ENCODE measurements at places on chromosomes 16 and 17.
A peak's percentile ranks its signal among the peaks of the same experiment; 100 is the strongest.

- DNase-seq = peak; percentile 51
Observed at GRCh38 chr17:73474370-73474988, 162.7 kb upstream of the CDC42EP4 start.

DNA sequence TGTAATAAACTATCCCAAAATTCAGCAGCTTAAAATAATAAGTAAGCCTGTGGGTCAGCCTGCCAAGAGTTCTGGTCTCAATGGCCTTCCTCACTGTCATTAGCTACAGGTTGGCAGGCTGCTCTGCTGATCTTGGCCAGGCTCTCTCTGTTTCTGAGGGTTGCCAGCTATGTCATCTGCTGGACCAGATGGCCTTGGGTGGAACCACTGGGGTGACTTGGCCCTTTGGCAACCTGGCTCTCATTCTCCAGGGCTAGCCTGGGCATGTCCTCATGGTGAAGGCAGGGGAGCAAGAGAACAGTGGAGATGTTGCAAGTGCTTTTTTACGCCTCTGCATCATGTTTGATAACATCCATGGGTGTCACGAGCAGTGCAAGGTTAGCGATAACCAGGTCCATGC, 13.9 kb downstream of the ITGAM start:
- DNase-seq = no peak

DNA sequence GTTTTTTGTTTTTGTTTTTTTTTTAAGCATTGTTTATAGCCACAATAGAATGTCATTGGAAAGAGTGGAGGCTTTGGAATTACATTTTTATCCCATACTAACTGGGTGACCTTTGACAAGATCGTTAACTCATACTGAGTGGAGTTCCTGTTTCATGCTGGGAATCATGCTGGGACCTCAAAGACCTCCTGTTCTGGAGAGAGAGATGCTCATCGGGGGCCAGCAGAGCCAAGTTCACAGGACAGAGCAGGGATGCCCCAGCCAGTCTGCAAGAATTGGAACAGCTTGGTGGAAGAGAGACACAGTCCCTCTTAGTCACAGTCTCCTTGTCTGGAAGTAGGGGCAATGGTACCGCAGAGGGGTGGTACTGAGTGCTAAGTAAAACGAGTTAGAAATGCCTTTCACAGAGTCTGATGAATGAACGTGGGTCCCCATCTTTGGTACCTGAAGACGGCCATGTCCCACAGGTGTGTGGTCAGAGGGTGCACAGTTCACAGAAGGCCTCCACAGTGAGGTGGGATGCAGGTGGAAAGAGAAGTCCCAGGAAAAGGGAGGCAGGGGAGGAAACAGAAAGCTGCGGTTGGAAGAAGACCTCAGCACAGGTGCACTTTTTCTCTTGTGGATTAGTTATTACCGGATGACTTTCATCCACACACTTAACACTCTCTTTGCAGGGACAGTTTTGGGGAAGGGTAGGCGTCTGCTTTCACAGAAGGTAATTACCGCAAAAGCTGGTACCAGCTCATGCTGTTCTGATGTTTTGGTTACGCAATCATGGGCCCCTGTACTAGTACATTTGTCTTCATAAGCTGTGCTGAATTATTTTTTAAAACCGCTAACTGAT, 147.8 kb downstream of the PRKCA start:
- no peak for DNase-seq

- peak; percentile 98 for DNase-seq
Observed at GRCh38 chr17:74987418-74987908, at the start of gene CDR2L. CDR2L (plus strand) TSS chr17:74987632; CDS start chr17:74988044, 412 bp downstream.

GRCh38 chr16:86775511-86775921, 197.2 kb downstream of the FOXL1 start:
- no peak for DNase-seq

DNA sequence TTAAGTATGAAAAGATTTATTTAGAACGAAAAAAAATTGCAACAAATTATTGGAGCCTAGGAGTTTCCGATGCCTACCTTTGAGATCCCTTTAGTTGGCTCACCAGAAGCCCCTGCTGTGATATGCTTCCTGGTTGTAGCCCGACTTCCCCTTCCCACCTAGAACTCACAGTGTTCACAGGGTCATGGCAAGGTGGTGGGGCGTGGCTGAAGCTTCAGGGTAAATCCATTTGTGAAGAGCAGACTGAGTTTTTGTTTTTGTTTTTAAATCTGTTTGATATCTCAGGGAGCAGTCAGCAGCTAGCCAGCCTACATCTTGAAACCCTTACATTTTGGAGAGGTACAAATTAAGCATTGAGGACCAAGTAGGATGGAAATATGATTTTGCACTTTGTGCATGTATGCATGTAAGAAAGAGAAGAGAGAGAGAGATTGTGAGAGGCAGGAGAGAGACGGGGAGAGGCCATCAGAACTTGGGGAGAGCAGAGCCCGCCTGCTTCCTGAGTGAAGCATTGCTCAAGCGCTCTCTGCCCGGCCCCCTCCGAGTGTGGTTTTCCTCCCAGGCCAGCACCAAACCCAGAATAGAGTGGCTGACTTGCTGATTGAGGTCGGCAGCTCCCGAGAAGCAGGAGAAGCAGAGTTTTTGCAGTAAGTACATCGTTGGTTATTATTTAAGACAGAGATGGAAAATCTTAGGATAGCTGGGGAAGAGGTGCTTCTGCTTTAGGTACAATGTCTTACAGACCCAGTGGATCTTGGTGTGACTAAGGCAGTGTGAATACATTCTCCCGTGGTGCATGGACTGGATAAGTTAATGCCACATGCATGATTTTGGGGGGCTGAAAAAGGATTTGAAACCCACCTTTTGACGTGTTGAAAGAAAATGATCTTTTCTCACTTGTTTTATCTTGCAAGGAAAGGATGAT, 64.2 kb downstream of the SPECC1 start:
- DNase-seq = peak; percentile 66

DNA sequence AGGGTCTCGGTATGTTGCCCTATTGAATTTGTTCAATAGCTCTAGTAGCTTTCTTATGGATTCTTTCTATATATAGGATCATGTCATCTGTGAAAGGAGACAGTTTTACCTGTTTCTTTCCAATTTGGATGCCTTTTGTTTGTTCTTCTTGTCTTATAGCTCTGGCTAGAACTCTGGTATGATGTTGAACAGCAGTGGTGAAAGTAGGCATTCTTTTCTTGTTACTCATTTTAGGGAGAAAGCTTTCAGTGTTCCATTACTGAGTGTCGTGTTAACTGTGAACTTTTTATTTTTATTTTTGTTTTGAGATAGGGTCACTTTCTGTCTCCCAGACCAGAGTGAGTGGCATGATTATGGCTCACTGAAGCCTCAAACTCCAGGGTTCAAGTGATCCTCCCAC, 21.2 kb downstream of the EFCAB5 start:
- no peak for DNase-seq

DNA sequence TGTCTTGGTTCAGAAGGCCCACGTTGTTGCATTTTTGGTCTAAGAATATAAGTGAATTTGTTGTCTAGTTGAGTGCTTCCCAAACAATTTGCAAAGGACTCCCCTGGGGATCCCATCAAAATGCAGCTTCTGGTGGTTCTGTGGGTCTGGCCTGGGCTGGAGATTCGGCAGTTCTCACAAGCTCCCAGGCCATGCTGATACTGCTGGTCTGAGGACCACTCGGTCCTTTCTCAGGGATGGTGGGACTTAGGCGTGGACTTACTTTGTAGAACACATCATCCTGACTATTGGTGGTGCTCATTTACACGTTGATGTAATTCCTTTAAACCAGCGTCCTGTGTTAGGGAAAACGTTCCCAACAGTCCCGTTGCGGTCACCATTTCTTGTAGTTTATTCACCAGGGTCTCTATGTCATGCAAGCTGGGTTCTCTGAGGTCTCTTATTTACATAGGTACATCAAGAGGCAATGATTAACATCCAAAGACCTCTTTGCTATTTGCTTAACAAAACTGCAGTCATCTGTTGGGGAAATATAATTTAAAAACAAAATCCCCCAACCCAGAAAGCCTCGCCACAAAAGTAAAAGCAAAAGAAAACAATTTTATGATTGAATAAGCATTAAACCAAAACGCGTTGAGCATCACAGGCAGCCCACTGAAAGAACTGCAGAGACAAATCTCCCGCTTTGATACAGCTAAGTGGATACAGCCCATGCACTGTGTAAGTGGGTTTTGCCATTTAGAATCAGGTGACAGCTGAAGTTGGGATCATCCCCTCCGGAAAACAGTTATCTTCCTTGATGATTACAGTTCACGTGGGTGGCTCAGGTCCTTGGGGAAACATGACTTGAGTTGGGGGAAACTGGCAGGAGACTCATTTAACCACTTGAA, 39.0 kb upstream of the SEC14L1 start:
- DNase-seq = no peak

DNA sequence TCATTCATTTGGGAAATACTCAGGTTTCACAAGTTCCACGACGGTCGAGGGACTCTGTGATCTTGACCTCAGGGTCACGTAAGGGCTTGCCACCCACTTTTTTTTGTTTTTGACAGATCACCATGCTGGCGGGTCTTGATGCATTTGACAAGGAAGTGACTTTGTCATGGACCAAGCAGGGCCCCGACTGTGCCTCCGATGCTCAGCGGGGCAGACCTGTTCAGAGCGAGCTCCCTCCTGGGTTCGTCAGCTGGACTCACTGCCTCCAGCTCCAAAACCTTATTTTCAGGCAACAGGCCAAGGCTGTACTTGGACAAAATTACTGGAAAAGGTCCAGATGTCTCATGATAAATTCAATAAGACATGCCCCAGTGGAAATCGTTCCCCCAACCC, 9.0 kb upstream of the CLEC18A start:
- DNase-seq = no peak

DNA sequence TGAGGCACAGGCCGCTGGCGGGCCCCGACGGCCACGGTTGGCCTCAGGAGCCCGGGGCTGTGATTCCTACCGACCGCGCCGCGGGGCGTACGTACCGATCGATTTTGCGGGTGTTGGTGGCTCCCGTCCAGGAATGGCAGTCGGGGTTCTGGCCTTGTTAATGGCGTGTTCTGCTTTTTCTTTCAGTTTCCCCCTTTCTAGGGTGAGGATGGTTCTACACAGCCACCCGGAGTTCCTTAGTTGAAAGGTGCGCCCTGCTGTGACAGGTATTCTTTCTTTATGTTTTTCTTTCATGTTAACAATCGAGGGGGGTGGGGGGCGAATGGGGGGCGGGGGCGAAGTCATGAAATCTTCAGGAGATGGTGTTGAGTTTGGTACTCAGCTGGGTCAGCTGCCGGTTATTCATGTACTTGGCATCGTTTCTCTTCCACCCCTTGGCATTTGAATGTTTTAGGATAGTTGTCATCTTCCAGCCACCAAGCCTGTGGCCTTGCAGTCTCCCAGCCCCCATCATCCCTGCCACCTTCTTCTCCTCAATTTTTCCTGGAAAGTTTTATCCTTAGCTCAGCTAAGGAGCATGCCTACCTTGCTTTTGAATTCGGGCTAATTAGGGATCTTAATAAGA, 802 bp downstream of the CYLD start:
- DNase-seq = no peak

- DNase-seq = no peak
Observed at GRCh38 chr17:79353548-79353947, 257.3 kb downstream of the RBFOX3 start.

GRCh38 chr16:22358000-22358399, 16.4 kb downstream of the CDR2 start:
- no peak for DNase-seq

GRCh38 chr16:1283996-1284616, 25.3 kb upstream of the UBE2I start:
- no peak for DNase-seq

DNA sequence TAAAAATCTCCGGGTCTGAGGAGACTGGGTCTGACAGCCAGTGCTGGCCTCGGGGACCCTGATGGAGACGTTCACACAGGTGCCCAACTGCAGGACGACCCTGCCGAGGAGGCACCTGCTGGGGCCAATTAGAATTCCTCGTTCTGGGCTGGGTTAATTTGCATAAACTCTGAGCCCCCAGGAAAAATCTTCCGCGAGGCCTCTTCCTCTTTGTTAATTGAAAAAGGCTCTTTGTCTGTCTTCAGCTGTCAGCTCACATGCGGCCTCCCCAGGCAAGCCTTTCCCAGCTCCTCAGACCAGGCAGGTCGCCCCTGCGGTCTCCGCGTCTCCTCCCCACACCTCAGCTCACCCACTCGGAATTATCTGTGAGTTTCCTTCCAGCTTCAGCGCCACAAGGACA, 400.2 kb downstream of the SEC14L1 start:
- DNase-seq = no peak

DNA sequence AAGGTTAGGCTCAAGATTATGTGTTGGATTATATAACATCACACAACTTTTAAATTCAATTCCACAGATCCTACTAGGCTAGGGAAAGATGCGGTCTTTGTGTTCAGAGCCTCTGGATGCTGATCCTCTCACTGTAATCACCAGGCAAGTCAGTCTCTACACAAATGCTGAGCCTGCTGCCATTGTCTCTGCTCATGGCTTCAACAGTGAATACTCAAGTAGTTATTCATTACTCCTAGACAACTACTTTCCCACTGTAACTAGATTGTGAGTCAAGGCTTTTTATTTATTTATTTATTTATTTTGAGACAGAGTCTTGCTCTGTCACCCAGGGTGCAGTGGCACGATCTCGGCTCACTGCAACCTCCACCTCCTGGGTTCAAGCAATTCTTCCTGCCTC, 15.8 kb upstream of the NDUFAB1 start:
- DNase-seq = no peak

DNA sequence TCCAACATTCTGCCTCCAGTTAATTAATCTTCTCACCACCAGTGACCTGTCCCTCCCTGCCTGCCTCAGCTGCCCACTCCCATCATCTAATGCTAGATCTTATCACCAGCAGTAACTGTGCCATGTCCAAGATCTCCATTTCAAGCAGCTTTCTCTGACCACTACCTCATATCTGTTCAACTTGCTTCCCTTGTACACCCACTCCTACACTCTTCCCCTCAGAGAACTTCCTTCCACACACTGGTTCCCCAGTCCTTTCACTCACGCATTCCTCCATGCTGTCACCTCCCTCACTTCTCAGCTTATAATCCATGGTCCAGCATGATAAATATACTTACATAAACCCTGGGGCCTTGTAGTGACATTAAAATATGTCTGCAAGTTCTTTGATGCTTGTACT, 31.8 kb upstream of the DYNLL2 start:
- DNase-seq = no peak

DNA sequence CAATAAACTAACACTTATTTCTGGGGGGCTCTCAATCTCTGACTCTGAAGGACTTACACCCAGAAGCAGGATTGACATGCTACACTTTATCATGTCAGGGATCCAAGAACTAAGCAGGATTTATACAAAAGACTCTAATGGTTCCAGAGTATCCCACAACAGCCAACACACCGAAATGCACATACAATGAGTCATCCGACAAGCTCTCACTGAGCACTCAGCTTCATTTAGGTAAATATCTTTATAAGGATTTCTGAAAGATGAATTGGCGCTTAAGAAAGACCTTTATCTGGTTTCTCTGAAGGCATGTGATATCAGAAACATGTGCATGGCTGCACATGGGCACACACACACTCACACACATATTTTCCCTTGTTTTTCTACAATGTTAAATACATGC, 77.2 kb downstream of the TOX3 start:
- no peak for DNase-seq

- no peak for DNase-seq
Observed at GRCh38 chr16:59324462-59324861, 590.3 kb upstream of the GOT2 start.

GRCh38 chr17:59890720-59891119, 2.0 kb downstream of the TUBD1 start:
- DNase-seq = no peak
